CD4-positive, alpha-beta T cell treated with Interleukin-6 at 100 ng/mL for 8 hours (primary cell): ENCODE measurements at places on chromosomes 7 and 10.

DNA sequence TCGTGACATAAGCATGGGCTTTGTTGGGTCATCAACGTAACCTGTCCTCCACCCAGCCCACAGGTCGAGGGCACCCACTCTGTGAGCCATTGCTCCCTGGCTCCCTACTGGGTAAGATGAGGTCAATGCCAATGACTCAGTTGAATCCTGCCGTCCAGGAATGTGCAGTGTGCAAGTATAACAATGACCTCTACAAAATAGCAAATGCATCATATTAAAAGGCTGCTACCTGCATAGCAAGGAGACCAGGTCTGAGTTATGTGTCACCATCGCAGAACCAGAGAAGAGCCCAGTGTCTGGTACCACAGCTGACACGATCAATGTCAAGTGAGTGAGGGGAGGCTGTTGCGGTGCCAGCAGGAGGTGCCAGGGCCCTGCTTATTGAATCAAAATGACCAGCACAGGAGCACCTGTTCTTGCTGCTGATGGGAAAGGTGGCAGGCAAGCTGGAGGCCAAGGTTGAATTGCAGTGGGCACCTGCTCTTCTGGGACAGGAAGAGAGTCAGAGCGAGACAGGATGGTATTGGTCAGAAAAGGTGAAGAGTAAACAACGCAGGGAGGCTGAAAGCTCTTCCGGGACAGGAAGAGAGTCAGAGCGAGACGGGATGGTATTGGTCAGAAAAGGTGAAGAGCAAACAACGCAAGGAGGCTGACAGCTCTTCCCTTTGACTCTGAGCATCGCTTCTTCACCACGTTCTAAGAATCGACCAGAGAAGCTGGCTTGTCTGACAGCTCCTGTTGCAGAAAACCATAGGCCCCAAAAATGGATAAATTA lies 108.7 kb upstream of the ADAM12 start:
- DNase-seq, result no peak

- DNase-seq, result no peak
Observed at GRCh38 chr7:137681657-137682562, 164.9 kb downstream of the DGKI start.

DNA sequence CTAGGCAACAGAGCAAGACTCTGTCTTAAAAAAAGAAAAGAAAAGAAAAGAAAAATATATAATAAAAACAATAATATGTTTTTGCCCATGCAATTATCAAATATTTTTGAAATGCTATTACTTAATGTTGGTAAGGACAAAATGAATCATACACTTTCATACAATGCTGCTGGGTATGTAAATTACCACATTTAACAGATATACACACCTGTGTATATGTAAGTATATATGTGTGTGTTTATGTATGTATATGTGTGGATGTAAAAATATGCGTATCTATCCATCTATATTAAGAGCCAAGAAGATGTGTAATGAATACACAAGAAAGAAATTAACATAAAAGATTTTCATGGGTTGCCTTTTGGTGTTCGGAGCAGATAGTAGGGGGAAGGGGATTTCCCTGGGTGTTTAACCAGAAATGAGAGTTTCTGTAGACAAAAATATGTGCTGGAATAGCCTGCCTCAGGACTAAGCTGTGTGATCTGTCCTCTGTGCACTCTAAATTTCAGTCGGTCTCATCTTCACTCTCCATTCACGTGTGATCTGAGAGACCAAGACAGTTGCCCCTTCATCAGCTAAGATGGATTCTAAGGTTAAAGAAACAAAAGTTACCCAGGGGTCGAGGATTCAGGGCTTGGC lies 61.2 kb downstream of the PRKCQ start:
- peak; percentile 19 for DNase-seq

- no peak for DNase-seq
Observed at GRCh38 chr7:24138343-24138742, 145.6 kb upstream of the NPY start.

GRCh38 chr10:78712147-78712546 lies 356.6 kb upstream of the ZMIZ1 start:
- no peak for DNase-seq

DNA sequence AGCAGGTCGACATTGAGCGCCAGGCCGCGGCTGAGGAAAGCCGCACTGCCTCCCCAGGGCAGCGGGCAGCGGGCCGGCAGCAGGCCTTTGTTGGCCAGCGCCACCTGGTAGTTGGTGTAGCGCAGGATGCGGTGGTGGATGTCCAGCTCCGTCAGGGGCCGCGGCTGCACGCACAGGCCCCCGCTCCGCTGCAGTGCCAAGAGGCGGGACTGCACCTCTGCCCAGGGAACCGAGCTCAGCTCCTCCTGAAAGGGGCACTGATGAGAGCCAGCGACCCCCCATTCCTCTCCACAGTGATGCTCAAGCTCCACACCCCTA lies 5.2 kb downstream of the ATG9B start:
- no peak for DNase-seq

DNA sequence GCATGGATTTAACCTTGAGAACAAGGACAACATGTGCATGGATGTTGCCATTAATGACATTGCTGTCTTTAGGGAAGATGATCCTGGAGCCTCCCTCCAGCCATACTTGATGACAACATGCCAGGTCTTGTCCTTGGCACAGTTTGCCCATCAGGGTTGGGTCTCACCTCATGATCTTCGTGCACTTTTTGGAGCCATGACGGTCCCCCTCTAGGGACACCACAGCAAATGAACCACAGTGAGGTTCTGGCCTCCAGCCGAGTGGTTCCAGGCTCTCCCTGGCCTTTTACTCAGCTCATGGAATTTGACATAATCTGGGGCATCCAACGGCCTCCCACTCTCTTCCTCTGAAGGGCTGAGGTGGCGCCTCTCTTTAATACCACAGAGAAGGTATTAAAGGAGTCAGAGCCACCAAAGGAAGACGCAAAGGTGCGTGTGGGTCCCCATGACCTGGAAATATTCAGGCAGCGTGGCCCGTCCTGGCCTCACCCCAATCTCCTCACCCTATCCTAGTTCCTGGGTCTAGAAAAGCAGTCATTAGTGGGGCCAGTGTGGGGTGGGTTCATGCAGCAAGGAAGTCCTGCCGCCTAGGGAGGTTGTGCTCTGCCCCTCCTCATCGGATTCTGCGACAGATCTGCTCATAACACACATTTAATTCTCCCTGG lies 184.8 kb downstream of the CXCL12 start:
- DNase-seq, result no peak

DNA sequence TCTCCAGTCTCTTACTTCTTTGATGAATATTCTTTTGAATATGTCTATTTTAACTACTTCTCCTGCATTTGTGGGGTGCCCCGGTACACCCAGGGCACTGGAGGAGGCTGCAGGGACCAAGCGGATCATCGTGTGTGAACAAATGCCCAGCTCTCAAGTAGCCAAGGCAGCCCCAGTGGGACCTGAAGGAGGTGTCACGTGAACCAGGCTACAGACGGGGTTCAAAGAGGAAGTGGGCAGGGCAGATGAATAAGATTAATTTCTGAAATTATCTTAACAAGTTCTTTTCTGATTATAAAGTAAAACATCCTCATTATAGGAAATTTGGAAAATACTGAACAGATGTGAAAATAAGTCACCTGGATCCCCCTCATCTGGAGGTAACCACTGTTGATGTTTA lies 78.4 kb upstream of the DUSP5 start:
- DNase-seq, result no peak

GRCh38 chr7:87517136-87517815 lies 41.8 kb upstream of the ABCB4 start:
- DNase-seq, result no peak

DNA sequence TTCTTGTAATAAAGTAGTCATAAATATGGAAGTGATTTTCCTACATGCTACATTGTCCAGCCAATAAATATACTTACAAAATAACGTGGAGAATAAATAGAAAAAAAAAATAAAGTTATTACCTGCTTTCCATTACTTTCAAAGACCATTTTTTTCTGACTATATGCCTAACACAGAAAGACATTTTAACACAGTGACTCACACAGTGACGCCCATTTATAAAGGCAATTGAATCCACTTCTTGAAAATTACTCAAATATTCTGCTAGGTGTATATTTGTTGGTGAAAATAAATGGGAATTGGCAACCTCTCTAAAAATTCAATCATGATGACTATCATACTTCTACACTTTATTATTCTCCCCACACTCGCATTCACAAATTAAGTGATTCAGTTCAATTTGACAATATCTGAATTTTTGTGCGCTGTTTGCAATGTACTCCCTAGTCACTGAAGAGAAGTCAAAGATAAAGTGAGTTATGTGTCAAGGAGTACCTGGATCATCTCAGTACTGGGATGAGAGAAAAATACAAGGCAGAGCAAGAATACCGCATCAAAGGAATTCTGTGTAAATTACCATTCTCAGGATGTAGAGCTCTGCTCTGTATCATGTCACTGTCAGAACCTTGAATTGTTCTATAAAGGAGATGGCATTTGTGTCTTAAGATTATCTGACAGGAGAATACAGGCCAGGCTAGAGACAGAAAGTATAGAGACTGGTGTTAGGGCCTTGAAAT lies 642.7 kb downstream of the IPMK start:
- DNase-seq, result no peak

DNA sequence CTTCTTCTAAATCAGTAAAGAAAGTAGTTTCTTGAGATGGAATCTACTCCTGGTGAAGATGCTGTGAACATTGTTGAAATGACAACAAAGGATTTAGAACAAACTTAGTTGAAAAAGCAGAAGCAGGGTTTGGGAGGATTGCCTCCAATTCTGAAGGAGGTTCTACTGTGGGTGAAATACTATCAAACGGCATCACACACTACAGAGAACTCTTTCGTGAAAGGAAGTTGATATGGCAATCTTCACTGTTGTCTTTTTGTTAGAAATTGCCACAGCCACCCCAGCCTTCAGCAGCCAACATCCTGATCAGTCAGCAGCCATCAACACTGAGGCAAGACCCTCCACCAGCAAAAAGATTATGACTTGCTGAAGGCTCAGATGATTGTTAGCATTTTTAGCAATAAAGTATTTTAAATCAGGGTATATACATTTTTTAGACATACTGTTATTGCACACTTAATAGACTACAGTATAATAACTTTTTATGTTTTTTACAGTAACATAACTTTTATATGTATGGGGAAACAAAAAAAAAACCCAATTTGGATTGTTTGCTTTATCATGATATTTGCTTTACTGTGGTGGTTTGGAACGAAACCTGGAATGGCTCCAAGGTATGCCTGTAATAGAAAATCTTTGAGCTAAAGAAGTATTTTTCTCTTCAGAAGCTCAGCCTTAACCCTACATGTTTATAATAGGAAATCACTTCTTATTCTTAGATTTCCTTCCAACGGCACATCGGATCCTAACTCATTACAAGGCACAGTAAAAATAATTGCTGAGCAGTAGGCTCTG lies 257.3 kb downstream of the LRMDA start:
- DNase-seq, result no peak

- DNase-seq, result no peak
Observed at GRCh38 chr10:101609481-101609880, 21.4 kb downstream of the DPCD start.

DNA sequence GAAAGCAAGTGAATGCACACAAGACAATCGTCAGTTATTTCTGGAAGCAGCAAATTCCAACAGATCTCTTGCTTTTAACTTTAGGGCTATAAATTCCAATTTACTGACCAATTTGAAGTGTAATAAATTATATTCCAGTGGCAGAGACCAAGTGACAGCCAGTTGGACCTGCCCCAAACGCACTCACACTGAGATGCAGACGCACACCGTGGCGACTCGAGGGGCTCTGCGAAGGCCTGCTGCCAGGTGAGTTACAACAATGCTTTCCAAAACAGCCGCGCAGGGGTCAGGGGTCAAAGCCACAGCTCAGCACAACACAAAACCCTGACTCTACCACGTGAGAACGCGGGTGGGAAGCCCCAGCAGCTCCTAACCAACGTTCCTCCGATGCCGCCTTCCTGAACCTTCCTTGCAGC lies 97.4 kb downstream of the ZRANB1 start:
- no peak for DNase-seq

DNA sequence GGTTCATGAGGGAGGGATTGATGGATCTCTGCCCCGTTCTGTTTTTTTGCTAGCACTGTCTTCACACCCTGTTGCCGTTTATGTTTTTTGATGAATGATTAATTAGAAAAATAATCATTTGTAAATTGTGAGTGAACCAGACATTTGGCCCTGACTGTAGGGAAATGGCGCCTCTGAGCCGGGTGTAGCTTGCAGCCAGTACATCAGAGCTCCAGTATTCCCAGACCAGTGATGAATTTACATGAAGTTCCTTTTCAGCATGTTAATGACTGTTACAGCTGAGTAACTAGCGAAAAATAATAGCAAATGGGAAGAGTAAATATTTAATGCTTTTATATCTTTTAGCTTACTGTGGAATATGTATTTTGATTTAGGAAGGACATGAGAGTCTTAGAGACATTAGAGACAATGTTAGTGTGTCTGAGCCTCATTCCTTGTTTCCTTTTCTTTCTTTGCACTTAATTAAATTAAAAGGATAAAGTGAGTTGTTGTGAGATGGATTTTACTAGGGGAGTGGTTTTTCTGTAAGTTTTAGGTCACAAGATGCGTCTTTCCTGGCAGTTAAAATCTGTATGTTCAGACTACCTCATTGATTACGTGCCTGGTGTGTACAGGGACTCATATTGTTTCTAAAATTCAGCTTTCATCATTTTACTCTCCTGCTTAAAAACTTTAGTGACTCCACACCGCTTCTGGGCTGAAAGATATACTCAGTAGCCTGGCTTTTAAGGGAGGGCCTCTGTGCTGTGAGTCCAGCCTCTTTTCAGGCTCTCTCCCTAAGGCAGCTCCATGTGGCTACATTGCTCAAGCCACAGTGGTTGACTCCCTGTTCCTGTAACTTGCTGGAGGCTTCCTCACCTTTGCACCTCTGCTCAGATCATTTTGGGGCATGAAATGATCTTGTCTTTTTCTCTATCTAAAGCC lies 86.4 kb downstream of the AUTS2 start:
- no peak for DNase-seq

DNA sequence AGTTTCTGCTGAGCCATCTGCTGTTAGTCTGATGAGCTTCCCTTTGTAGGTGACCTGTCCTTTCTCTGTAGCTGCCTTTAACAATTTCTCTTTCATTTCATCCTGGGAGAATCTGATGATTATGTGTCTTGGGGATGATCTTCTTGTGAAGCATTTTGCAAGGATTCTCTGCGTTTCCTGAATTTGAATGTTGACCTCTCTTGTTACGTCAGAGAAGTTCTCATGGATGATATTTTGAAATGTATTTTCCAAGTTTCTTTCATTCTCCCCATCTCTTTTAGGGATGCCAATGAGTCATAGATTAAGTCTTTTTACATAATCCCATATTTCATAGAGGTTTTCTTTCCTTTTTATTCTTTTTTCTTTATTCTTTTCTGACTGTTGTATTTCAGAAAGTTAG lies 184.2 kb upstream of the BET1 start:
- DNase-seq, result no peak

- DNase-seq, result no peak
Observed at GRCh38 chr10:106175760-106176377, 988.6 kb downstream of the SORCS1 start.

- DNase-seq, result no peak
Observed at GRCh38 chr7:67022511-67022910, 25.9 kb downstream of the TYW1 start.
